ENCODE measurements at places on chromosomes 1 and 21.

DNA sequence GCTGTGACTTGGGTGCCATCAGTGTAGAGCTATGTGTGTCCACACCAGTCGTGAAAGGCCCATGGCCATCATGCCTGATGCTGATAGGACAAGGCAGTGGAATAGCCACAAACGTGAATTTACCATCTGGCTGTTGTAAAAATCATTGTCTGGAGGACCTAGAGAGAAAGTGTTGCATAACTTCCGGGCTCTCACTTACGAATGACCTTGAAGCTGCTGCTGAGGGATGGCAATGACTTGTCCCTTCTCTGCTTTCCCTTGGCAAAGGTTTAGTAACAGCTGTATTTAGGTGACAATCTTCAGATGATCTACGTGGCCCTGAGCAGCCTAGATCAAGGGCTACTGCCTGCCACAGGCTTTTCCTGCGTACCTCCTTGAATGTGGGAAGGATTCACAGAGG, 5.8 kb downstream of the ATP1B1 start:
- DNase-seq = no peak

- no peak for DNase-seq
Observed at GRCh38 chr1:164423136-164423535, 135.8 kb upstream of the PBX1 start.

DNA sequence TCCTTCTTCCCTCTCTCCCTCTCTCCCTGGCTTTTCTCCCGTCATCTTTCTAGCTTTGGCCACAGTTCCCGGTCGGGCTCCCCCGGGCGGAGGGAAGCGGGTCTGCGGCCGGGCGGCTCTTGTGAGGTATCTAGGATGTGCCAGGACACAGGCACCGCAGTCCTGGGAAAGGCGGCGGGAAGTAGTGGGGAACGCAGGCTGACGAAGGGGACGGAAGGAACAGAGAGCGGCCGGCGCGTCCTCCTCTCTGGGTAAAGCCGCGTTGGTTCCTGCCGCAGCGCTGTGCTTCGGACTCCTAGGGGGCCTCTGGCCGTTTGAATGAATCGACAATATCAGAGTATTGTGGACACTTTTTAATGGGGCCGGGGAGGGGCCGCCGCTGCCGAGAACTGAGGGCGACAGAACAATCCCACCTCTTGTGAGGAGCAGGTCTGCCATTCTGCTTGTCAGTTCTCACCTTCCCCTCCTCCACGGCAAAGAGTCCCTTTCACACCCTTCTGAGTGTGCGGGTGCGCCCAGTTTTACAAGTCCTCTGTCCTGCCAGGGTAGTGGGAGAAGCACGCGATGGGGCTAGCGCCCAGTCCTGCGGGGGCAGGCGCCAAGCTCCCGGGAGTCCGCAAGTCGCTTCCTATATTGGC, 1.2 kb upstream of the LHX9 start:
- peak; percentile 49 for DNase-seq

DNA sequence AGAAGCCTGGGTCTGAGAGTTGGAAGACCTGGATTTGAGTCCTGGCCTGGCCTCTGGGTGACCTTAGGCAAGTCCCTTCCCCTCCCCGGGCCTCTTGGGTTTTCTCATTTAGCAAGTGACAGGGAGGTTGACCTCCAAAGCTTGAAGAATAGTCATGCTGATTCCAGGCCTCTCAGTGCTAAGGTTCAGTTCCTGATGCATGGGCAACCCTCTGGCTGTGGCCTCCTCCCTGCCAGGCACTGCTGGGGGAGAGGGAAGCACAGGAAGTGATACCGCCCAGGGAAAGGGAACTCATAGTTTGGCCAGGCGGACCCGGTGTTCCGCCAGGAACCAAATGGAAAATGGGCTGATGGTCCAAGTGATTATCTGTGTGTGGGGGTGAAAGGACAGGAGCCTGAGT, 23.6 kb upstream of the WASF2 start:
- DNase-seq = no peak

DNA sequence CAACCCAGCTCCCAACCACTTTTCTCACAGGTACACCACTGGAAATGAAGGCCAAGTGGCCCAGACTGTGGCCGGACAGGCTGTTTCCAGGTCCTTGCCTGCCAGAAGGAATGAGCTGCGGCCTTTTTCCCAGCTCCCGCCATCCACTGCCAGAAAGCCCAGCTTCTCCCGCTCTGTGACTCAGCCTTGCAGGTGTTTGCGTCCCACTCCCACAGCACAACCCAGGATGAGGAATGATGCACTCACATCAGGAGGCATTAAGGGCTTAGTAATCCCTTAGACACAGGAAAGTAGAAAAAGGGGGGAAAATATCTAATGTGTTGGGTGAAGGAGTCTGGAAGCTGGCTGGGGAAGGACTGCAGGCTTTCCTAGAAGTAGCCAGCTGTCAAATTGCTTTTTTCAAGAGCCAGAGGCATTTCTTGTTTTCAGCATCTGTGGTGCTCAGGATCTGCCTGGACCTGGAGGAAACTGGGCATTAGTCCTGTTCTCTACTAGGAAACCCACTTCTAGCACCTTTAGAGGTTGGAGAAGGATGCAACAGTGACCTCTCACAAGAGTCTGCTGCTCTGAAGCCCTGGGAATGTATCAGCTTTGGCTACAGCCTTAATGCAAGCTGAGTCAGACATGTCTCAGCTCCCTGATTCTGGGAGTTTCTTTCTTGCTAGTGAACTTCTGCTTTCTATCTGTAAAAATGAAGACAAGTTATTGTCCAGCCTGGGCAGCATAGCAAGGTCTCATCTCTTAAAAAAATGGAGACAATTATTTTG, 13.2 kb upstream of the MAP1LC3C start:
- no peak for DNase-seq

GRCh38 chr1:25110485-25110884, 121.8 kb downstream of the SYF2 start:
- DNase-seq = no peak

GRCh38 chr1:109548321-109549267, at the start of gene GNAI3:
GNAI3 (plus strand) TSS chr1:109548615; CDS start chr1:109548721, 106 bp downstream.
- peak; percentile 89 for DNase-seq

- DNase-seq = no peak
Observed at GRCh38 chr1:44970317-44970716, 16.1 kb downstream of the EIF2B3 start.

GRCh38 chr1:198909973-198910372, 271.1 kb downstream of the PTPRC start:
- no peak for DNase-seq

DNA sequence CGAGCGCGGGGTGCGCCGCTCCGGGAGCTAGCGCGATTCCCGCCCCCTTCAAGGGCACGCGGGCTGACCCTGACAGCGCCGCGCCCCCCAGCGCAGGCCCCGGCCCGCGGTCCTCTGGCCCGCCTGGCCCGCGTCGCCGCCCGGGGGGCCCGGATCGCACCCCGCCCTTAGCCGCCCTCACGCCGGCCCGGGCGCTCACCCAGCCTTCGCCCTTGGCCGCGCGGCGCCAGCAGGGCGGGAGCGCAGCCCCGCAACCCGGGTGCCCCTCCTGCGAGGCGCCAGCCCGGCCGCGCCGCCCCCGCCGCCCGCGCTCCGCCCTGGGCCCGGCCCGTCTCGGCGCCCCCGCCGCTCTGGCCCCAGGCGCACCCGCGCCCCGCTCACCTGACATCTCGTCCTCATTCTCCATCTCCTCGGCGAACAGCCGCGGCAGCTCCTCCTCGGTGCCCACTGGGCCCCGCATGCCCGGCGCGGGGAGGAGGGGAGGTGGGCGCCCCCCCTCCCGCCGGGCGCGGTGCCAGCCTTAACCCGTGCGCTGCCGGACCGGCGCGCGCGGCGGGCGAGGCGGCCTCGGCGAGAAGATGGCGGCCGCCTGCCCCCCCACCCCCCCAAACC, 451 bp downstream of the CHD5 start:
- DNase-seq = no peak

DNA sequence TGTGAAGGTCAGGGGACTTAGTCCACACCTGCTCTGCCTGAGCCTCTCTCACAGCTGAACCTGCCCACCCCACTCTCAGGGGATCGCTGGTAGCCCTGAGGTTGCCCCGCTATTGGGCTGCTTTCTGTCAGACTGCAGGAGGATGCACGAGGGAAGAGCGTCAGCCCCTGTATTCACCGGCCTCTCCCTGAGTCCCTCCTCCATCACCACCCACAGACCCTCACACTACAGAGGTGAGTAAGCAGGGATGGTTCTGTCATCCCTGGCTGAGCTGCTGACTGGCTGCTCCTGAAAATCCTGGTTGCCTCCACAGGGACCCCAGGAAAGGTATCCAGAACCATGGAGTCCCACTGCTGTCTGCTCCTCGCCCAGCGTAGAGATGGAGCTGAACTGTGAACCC, 118.7 kb downstream of the SYT2 start:
- no peak for DNase-seq

DNA sequence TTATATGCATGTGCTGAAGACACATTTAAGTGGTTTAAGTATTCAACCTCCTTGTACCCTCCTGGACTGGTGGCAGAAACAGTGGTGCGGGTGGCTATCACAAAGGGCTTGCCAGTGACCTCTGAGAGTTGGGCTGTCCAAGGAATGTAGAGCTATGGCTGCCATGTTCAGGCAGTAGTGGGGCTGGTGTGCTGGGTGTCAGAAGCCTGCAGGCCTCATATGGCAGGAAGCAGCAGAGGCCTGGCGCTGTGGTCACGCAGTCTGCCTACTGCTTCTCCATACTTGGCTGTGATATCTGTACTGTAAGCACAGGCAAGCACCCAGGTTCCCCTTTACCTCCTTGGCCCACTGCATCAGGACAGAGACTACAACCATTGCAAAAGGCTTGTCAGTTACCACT, 870.0 kb downstream of the LRRIQ3 start:
- DNase-seq = no peak

DNA sequence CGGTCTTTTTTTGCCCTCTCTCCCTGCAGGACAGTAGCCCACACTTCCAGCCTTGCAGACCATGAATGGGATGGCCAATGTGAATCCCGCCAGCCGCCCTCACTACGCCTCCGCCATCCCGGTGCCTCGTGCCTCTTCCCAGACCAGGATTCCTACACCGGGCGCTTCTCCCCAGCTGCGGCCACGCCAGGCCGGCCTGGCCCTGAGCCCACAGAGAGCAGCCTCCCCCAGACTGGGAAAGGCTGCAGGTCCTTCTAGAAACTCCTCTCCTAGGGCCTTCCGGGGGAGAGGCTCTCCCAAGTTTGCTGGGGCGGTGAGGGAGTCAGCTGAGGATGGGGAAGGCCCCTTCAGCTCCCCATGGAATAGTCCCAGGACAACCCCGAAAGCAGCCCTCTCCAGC, 83.9 kb downstream of the NAV1 start:
- DNase-seq = no peak

GRCh38 chr21:17602874-17603273, 9.8 kb downstream of the BTG3 start:
- DNase-seq = no peak

- DNase-seq = no peak
Observed at GRCh38 chr1:2029561-2029960, 10.4 kb downstream of the GABRD start.

- DNase-seq = no peak
Observed at GRCh38 chr1:23543707-23544443, 12.8 kb upstream of the E2F2 start.

- no peak for DNase-seq
Observed at GRCh38 chr1:165352442-165353293, 3.8 kb downstream of the LMX1A start.

DNA sequence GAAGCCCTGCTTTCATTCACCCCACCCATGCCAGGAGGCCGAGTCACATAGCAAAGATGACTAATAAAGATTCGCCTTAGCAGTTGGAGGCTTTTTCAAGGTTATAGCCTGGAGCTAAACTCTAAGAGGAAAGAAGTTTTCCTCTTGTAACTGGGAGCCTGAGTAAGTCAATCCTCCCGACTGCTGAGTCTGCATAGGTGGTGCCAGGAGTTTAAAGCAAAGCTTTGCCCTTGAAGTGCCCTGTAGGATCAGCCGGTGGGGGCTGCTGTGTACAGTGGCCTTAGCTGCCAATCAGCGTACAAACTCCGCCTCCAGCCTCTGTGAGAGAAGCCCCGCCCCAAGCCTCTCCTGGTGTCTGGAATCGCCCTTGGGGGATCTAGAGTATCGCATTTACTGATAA, 147.5 kb upstream of the SPATA6 start:
- no peak for DNase-seq

- DNase-seq = no peak
Observed at GRCh38 chr1:44235808-44236207, 22.5 kb downstream of the DMAP1 start.

DNA sequence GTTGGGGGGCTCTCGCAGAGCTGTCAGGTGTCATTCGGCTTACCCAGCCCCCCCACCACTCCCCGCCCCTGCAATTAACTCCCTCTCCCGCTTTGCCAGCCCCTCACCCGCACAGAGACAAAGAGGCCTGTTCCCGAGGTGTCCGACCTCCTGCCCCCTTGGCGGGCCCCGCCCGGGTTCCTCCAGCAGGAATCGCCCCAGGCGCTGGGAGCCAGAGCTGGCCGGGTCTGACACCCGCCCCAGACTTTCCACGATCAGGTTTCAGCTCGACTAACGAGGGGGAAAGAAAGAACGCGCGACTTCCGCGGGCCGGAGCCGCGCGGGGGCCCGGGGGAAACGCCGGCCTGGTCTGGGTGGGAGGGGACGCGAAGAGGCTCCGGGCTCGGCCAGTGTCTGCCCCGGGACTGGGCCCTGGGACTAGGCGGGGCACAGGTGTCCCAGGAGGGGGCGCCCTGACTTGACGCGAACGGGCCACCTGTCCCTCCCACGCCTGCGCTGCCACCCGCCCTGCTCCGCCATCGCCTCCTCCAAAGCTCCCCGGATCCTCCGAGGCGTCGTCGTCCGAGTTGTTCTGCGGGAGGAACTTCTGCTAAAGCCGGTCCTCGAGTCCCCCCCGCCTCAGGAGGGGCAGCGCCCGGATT, 36.4 kb upstream of the HHAT start:
- DNase-seq = peak; percentile 67

GRCh38 chr1:154880671-154881070, 10.6 kb upstream of the KCNN3 start:
- DNase-seq = no peak
